GM13976 (cell line): ENCODE measurements at places on chromosomes 1 and 21.

- peak; percentile 92 for DNase-seq
Observed at GRCh38 chr1:8348777-8349472, 31.0 kb downstream of the SLC45A1 start.

DNA sequence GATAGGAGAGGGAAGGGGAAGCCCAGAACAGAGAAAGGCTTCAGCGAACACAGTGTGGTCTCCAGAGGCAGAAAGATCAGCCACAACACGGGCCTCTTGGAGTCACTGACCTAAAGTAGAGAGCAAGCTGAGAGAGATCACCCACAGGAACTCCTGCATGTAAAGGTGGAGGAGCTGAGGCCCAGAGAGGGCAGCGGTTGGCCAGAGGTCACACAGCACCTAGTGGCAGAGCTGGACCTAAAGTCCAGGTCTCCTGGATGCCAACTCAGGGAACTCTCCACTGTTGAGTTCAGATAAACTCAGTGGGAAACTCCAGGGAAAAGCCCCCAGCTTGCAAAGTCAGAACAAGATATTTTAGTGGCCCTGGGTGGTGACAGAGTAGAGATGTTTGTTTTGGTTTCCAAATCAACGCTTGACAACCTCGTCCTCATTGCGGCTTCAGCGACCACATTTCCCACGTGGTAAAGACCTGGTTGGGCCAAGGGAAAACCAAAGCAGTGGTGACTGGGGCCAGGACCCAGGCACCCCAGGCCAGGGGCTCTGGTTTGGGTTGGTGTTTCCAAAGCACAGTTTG lies 4.6 kb downstream of the IFFO2 start:
- peak; percentile 87 for DNase-seq

GRCh38 chr1:105591681-105592080 lies 1464.8 kb upstream of the PRMT6 start:
- no peak for DNase-seq

DNA sequence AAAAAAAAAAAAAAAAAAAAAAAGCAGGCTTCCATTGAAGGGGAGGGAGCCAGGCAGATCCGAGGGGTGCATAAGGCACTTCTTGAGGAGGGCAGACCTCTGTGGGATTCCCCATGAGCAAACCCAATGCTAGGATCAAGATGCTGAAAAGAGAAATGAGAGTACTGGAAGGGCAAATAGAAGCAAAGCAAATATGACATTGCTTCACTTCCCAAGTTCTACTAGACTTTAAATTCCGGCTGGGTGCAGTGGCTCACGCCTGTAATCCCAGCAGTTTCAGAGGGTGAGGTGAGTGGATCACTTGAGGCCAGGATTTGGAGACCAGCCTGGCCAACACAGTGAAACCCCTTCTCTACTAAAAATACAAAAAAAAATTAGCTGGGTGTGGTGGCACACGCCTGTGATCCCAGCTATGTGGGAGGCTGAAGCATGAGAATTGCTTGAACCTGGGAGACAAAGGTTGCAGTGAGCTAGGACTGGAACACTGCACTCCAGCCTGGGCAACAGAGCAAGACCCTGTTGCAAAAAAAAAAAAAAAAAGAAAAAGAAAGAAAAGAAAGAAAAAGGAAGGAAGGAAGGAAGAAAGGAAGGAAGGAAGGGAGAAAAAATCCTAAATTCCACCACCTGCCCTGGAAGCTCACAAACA lies 23.1 kb upstream of the PALMD start:
- DNase-seq = no peak

GRCh38 chr21:44067011-44067839 lies 40.0 kb upstream of the PWP2 start:
- DNase-seq = no peak

- no peak for DNase-seq
Observed at GRCh38 chr1:177067752-177068410, 96.6 kb downstream of the ASTN1 start.

DNA sequence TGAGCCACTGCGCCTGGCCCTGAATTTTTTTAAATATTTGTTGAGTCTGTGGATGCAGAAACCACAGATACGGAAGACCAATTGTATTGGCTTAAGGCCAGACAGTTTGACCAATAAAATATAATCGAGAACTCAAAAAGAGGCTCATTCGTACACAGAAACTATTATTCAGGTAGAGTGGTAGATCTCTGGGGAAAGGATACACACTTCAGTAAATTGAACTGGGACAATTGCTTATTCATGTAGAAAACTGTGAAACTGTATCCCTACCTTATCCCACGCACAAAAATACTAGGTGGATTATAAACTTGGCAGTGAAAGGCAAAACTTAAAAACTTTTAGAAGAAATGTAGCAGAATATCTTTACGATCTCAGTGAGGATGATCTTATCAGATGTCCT lies 25.0 kb upstream of the SHE start:
- no peak for DNase-seq

DNA sequence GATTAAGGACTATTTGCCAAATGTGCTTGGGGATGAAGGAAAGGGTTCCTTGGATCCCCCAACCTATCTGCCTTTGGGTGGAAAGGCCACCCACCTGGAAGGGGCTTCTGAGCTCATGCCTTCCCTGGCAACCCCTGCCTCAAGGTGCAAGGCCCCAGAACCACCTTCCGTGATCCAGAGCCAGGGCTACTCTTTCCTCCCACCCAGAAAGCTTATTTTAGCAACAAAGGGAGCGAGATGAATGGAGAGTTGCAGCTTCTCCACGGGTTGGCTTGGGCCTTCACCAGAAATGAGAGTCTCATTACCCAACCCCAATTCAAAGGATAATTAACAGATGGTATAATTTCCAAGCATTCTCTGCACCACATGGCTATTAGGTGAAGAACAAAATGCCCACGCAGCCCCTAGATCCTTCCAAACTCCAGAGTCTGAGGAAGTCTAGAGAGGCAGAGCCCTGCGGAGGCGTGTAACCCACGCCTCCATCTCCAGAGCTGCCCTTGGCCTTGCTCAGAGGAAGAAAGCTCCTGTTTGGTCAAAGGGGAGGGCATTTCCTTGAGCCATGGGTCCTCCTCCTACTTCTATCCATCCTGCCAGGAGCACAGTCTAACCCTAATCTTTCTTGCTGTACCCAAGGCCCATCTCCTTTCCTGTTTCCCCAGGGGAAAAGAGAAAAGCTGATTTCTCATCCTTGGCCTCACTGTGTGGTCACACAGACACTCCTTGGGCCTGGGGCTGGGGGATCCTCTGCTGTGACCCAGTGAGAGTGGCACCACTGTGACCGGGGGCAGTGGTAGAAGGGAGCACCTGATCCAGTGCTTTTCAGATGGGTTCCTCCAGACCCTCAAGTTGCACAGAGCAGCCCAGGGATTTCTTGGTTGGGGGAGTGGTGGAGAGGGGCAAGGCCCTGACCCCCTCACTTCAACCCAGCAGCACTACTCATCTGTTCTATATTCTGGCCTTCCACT lies 1.7 kb upstream of the CELSR2 start:
- DNase-seq = no peak

- no peak for DNase-seq
Observed at GRCh38 chr1:178241837-178242236, 147.9 kb downstream of the RASAL2 start.

GRCh38 chr21:38914528-38915293 lies 109.0 kb downstream of the ETS2 start:
- no peak for DNase-seq

DNA sequence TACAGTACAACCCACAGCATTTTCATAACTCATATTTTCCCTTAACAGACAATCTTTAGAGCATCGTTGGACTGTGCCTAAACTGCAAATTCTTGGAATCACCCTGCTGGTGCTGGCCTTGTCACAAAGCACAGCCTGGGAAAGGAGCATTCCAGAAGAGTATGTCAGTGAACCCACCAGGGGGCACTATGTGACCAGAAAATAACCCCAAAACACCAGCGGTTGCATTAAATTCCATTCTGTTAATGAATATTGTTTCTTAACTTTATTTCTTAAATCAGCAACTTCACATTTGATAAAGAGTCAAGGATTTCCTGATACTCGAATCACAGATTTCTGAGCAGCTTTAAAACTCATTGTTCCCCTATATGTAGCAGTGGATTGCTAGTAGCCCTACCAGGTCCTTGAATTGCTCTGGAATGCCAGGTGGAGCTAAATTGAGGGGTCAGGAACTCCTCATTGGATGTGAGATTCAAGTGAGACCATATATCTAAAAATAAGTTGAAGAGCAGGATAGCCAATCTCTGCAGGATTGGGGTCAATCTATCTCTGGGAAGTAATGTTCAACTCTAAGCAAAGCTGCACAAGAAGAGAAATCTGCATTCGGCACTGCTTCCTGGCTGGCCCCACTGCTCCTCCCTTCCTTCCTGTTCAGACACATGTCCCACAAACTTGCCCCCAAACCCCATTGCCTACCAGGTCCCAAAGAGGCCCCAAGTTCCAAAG lies 12.7 kb upstream of the RAB4A start:
- DNase-seq = peak; percentile 60

- no peak for DNase-seq
Observed at GRCh38 chr1:181476581-181476980, 6.7 kb upstream of the CACNA1E start.

DNA sequence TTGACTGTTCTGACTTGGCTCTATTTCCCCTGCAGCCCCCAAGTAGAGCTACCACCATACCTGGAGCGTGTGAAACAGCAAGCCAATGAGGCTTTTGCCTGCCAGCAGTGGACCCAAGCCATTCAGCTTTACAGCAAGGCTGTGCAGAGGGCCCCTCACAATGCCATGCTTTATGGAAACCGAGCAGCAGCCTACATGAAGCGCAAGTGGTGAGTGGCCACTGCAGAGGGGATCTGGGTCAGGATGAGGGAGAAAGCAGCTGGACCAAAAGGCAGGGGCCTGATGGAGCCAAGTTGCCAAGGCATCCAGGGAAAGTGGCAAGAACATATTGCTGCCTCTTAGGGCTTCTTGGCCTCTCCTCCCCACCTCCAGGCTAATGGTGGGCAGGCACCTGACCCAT lies 24.1 kb upstream of the TMEM222 start:
- no peak for DNase-seq

DNA sequence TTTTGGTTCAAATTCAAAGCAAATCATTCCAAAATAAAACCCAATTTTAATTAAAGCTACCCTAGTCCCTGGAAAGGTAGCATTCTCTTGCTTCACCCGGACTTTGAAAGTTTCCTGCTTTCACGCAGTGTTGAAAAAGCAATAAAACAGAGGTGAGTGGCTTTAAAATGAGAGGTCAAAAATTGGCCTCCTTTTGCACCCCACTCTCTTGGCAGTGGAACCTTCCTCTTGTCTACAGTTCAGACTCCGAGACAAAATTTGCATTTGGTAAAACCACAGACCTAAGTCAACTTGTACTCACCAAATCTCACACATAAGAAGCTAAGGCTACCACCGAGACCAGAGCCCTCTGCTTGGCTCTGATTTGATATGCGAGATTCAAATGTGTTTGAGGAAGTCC lies 252.7 kb downstream of the TTLL7 start:
- DNase-seq = peak; percentile 16

- no peak for DNase-seq
Observed at GRCh38 chr21:38266732-38267131, 9.9 kb downstream of the KCNJ15 start.

DNA sequence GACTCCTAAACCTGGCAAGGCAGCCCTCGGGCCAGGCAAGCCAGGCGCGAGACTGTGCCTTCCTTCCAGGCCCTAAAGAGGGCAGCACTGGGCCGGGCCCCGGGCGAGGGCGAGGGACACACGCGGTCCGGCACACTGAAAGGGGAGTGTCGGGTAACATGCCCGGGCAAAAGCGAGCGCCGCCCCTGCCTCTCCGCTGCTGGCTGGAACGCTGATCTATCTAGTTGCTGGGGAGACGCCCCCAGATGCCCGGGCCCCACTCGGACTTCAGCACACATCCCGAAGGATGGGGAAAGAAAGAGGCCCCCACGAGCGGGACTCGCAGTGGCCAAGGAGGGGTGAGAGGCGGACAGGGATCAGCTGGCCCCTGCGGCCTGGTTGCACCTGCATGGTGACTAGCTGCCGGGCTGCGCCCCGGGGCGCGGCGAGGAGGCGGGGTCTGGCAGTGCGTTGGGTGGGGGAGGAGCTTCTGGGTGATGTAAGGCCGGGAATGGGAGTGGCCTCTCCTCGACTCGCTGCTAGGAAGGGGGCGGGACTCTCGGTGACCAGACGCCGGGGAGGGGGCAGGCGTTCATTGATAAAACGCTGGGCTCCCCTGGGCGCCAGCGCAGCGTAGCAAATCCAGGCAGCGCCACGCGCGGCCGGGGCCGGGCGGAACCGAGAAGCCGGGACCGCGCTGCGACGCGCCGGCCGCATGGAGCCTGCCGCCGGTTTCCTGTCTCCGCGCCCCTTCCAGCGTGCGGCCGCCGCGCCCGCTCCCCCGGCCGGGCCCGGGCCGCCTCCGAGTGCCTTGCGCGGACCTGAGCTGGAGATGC lies at the start of gene PLK3:
TSS of gene PLK3 (plus strand) at position 608 of the 815 bp plus-strand sequence. CDS start at position 695, 87 bp downstream.
- peak; percentile 99 for DNase-seq

DNA sequence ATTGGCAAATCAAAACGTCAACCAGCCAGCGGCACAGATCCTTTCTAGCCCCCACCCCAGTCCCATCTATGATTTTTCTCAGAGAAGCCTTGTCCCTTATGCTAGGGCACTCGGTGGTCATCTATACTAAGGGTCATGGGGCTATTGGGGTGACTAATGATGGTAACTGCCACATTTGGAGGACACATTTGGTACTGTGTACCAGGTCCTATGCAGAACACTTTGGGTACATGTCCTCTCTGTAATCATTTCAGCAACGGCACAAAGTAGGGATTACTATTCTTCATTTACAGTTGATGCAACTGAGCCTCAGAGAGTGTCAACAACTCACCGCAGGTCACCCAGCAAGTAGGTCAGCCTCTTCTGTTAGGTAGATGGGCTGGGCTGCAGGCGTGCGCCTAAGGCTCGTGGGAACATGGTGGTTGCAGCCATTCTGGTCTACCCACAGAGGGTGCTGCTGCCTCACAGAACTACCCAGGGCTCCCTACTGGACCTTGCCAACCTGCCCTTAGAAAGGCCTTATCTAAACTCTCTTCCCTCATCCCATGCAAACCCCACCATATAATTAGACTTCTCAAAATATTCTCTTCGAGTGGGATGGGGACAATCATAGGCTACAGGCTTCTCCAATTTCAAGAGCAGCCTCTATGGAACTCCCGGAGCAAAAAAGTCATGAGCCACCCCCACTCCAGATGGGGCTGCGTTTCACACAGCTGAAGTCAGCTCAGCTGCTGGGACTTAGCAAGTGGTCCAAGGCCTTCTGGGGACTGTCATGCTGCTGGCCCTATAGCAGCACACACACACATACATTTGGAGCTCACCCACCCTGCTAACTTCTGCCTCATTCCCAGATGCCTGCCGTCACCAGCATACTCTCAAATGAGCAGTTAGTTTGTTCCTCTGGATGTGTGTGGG lies 5.8 kb upstream of the SDHB start:
- peak; percentile 69 for DNase-seq

- peak; percentile 72 for DNase-seq
Observed at GRCh38 chr1:85048296-85049064, at the start of gene MCOLN3. TSS of gene MCOLN3 (minus strand) at chr1:85048500. CDS start at chr1:85045360, 3,140 bp downstream.

- peak; percentile 59 for DNase-seq
Observed at GRCh38 chr1:246773213-246773641, 49.0 kb downstream of the SCCPDH start.

GRCh38 chr1:159851407-159851806 lies 11.1 kb downstream of the VSIG8 start:
- DNase-seq = no peak

DNA sequence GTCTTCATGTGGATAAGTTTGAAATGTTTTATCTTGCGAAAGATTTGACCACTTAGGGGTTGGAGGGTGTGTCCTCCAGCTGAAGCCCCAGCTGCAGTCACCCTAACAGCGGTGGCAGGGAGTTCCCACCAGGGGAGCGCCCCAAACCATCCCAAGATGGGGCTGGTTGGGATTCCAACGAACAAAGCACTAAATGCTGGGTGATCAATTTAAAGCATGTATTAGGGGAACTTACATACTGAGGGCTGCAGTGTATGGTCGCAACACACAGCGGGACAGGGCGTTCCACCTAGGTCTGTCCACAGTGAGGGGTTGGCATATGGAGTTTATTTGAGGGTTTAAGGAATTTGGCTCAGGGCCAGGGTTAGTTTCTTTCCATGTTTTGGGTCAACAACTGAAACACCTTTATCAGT lies 26.3 kb downstream of the SLC37A1 start:
- no peak for DNase-seq
